AG08395 (cell line): ENCODE measurements at places on chromosomes 1 and 21.

GRCh38 chr1:99621340-99621901, 24.5 kb upstream of the PALMD start:
- no peak for DNase-seq

DNA sequence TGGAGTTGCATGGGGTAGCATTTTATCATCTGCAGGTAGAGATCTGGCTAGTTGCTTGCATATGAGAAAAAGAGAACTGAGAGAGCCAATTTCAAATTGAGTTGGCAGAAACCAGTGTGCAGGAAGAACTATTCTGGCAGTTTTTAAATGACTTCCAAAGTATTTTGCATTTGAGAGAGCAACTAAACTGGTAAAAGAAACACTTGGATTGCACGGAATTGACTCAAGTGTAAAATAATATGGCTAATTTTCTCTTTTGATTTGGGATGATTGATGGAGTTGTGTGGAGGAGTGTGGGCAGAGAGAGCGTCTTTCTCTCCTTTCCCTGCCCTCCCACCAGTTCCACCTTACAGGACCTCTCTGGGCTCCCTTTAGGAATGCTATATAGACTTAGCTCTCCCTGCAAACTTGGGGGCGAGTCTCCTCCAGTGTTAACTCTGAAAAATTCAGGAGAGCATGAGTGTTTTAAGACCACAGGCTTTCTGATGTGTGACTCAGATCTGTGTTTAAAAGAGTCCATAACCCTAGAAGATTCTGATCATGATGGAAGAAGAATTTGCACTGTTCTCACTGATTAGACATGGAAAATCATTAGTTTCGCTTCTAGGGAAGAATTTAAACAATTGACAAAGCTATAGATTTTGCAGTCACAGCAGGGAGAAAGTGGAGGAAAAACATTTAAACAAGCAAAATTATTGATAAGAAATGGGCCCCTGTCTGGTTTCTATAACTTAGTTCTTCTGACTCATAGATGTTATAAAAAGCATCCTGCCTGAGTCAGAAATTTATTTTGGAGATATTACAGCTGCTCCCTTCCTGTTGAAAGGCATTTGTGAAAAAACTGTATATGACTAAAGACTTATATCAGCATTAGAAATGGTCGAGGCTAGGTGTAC, 24.9 kb upstream of the CTBS start:
- DNase-seq = peak; percentile 58

DNA sequence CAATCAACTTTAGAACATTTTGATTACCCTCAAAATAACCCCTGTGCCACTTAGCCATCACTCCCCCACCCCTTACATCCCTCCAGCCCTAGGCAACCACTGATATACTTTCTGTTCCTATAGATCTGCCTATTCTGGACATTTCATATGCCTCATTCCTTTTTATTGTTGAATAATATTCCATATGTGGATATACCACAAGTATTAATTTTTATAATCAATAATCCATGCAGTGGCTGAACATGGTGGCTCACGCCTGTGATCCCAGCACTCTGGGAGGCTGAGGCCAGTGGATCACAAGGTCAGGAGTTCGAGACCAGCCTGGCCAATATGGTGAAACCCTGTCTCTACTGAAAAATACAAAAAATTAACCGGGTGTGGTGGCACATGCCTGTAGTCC, 20.1 kb upstream of the MED18 start:
- no peak for DNase-seq

GRCh38 chr1:70008660-70009059, 196.7 kb downstream of the LRRC40 start:
- DNase-seq = no peak

- DNase-seq = no peak
These were observed 19.9 kb upstream of the NEK2 start for GRCh38 chr1:211695135-211695816.

GRCh38 chr1:182380199-182380598, 11.4 kb downstream of the GLUL start:
- DNase-seq = no peak

DNA sequence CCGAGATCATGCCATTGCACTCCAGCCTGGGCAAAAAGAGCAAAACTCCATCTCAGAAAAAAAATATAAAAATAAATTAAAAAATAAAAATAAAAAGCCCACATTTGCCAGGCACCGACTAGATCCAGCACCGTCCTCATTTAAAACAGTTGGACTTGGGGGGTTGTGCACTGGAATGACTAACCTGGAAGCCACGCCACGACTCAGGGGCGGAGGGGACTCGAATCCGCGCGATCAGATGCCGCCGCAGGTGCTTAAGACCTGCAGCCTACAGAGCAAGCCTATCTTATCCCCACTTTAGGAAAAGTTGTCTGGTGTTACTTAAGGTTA, 38.5 kb downstream of the ZBTB8OS start:
- DNase-seq = no peak

GRCh38 chr21:27077501-27077900, 110.6 kb upstream of the ADAMTS5 start:
- no peak for DNase-seq

GRCh38 chr1:116403496-116404136, 30.6 kb downstream of the ATP1A1 start:
- DNase-seq = peak; percentile 17

DNA sequence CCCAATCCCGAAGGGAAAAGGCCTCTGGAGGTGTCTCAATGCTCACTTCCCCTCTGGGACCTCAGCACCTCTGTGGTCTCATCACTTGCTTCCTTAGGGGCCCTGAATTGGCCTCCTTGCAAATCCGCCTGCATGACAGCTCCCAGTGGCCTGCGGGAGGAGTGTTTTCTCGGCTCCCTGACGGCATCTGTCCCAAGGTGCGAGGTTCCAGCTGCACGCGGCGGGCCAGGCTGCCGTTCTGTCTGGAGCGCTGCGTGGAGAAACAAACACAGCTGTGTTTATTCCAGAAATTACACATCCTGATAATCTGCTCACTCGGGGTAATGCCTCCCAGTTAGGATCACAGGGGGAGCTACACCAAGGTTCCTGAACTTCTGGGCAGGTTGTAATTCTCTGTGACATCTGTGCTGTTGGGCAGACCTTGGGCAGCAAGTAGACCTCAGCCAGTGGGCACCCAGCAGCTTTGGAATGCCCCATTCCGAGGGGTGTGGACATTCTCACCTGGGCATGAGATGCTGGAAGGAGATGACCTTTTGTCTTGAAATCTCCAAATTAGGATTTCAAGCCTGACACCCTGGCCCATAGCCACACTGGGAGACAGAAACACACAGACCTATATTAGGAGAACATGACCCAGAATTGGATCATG, 18.2 kb downstream of the EPHB2 start:
- no peak for DNase-seq

- peak; percentile 78 for DNase-seq
These were observed 66.6 kb downstream of the BCAR3 start for GRCh38 chr1:93614986-93615581.

DNA sequence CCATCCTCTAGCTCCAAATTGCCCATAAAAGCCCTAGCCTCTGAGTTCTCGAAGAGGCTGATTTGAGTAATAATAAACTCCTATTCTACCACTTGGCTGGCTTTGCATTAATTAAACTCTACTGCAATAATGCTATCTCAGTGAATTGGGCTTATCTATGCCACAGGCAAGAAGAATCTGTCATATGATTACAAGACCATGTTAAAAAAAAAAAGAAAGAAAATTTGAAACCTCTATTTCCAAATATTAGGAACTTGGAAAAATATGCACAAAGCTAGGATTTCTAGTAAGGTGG, 27.6 kb upstream of the SGIP1 start:
- DNase-seq = no peak

DNA sequence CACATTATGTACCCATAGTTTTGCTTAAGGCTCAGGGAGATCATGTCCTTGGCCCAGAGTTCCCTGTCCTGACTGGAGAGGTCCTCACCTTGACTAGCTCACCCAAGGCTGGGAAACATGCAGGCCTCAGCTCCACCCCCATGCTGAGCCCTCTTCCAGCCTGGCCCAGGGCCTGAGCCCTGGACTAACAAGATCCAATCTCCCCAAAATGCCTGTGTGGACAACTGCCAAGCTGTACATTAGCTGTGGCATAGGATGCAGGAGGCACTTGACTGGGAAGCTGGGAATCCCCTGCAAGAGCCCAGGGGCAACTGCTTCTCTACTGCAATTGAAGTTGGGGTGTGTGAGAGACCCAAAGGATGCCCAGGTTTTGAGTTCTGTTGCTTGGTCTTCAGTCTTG, 2.1 kb downstream of the LINGO4 start:
- DNase-seq = no peak

DNA sequence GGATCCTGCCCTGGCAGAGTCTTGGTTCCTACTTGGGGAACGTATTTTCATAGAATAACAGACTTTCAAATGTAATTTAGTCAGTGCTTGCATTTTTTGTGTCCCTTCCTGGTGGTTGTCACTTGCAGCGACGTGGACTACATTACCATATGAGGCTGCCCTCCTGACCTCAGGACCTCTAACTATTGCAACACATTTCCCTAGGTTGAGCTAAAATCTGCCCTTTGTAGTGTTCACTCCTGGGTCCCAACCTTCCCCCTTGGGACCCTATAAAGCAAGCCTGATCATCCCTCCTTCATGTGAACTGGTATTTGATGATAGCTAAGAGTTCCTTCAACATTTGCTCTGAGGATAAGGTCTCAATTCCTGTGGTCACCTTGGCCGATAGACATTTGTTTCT, 95.6 kb upstream of the CACNA1E start:
- DNase-seq = no peak

- peak; percentile 55 for DNase-seq
These were observed 43.1 kb downstream of the ATP2B4 start for GRCh38 chr1:203669739-203670138.

DNA sequence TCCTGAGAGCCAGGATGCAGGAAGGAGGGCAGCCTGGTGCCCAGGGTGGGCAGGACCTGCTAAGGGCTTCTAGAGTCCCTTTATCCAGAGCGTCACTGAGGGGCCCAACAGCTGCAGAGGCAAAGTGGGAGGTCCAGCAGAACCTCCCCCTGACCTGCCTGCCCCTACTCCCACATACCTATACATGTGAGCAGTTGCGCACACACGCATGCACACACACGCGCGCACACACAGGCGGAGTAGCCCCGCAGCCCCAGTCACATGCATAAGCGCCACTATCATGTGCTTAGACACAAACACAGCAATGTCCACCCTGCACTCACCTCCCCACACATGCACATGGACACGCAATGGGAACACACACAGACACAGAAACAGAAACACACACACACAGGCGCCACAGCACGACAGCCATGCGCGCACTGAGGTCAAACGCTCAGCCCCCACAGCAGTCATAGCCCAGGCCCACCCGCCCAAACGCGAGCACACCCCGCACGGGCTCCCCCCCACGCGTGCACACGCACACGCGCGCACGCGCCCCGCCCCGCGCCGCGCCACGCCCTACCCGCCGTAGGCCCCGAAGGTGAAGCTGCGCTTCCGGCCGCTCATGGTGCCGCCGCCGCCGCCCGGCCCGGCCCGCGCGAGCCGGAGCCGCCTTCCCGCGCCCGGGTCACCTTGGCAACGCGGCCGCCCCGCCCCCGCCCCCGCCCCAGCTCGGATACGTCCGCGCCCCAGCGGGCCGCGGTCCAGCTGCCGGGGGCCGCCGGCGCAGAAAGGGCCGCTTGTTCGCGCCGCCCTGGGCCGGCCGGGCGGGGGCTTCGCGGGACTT, 17.7 kb downstream of the RAP1GAP start:
- DNase-seq = peak; percentile 20

DNA sequence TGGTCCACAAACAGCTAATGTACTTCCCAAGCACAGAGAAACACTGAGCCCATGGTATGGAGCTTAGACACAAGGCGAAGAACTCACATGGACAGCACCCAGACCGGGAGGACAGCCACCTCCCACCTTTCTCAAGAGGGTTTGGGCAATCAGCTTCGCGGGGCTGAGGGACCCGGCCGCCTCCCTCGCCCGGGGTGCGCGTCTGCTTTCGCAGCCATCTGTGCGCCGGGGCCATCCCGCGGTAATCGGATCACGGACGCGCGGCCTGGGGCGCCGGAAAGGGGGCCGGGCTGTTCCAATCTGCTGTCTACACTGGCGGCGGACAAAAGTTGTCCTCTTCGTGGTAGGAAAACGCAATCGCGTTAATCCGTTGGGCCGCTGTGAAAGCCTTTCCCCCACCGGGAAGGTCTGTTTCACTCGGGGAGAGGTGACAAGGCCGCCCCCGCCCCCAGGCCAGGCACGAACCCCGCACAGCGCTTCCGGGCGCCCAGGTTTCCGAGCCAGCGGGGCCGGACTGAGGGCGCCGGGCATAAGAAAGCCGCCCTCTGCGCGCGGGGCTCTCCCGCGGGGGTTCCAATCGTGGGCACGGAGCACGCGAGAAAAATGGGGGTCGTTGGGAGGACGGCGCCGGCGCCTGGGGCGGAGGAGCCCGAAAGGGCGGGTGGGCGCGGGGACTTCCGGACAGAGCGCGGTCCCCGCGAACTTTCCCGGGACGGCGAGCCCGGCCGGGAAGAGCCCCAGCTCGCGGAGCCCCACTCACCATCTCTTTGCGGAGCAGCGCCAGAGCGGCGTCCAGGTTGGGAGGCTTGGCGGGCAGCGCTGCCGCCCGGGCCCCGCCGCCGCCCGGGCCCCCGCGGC, 664 bp downstream of the FAM89A start:
- DNase-seq = peak; percentile 56

DNA sequence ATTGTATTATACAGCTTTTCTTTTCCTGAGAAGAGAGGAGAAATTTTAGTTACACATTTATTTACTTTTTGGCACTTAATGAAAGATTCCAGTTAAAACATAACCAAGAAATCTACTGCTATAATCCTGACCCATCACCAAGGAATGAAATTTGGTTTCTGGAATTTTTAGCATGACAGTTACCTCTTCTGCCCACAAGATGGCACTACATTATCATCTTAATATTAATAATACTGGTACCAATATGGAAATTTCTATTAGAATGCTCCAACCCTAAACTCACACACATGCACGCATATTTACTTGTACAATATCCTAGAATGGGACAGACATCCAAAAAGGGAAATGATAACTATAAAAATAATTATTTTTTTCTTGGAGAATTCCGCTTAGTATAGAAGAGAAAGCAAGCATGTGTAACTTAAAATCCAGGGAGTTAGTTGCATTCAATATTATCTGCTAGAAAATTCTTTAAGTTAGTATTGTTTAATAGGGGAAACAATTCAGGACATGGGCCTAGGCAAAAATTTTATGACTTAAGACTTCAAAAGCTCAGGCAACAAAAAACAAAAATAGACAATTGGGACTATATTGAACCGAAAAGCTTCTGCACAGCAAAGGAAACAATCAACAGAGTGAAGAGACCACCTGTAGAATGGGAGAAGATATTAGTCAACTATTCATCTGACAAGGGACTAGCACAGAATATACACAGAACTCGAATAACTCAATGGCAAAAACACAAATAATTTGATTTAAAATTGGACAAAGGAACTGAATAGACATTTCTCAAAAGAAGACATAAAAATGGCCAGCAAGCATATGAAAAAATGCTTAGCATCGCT, 37.4 kb downstream of the MAP3K21 start:
- peak; percentile 35 for DNase-seq
